ENCODE measurements at places on chromosomes 11 and 22.

GRCh38 chr11:78808923-78809322 lies 234.3 kb upstream of the NARS2 start:
- DNase-seq: no peak

DNA sequence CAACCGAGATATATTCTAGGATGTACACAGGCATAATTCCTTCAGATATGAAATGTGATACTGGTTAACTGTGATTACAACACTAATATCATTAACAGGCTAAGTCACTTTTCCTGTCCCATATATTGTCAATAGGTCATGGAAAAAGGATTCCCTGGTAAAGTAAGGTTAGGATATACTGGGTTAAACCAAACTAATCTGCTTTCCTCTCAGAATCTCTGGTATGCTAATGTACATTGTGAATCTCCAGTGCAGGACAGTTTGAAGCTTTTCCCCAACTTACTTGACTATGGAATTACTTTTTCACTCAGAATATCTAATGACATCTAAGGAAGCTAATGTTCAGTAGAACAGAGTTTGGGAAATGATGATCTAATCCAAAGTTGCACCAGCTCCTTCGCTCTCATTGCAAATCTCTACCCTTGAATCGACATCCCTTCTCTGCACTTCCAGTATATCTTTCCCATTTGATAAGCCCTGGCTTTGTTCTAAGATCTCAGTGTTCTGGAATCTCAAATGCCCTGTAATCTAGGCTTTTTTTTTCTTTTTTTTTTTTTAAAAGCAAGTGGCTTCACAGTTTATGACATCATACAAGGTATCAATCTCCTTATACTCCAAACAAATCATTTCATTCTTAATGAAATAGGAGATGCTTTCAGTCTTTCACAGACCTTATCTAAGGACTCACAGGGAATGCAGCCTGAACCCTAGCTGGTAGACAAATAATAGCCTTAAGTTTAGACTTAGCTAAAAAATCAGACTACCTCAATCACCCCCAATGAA lies 43.8 kb downstream of the COPB1 start:
- no peak for DNase-seq

DNA sequence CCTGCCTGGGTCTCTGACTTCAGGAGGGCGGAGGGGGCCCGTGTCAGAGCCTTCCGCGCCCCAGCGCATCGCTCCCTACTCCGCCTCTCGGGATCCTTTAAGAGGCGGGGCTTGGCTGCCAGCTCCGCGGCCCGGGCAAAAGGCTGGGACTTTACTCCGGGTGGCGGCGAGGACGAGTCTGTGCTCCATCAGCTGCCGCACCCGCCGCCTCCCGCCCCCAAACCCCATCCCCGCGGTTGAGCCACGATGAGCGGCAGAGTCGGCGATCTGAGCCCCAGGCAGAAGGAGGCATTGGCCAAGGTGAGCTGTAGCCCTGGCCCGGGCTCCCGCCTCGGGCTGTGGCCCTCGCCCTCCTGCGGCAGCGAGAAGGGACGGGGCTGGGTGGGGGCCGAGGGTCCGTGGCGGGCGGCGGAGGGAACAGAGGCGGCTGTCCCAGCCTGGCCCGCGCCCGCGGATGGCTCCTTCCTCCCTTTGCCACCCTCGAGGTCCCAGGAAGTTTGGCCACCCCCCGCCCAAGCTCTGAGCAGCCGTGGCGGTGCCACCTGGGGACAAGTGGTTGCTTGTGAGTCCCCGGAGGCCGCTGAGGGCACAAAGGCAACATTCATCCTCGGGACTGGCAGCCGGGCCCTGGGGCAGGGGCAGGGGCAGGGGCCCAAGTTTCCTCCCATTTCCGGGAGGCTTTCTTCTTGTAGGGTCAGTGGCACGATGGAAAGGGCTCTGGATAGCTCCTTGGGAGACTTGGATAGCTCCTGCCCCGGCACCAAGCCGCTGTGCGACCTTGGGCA lies at the start of gene SEC14L2:
SEC14L2 (plus strand) TSS at position 148 of the 785 bp plus-strand sequence; CDS start at position 247, 99 bp downstream.
- DNase-seq: peak; percentile 66

DNA sequence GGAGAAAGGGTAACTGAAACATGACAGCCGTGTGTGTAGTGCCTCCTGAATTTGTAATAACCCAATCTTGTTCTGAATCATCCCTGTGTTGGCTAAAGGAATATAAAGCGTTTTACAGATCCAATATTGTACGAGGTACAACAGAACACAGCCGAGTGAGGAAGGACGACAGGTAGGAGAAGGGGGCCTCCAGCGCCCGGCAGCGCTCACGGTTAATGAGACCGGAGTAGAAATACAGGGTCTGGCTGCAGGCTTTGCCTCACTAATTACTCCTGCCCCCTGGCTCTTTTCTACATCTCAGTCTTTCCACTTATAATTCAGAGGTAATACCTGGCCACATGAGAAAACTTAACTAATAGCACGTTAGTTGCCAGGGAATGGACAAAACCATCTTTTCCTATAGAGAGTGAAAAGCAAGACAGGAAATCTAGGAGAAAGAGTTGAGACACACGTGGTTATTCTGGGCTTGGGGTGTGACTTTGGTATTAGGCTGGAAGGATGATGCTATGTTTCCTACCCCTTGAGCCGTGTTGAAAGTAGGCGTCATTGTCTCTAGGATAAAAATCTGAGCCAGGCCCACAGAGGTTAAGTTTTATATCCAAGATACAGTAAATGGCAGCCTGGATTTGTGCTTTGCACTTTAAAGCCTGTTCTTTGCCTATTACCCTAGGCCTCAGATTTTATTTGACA lies 54.1 kb downstream of the GRIK4 start:
- no peak for DNase-seq

- no peak for DNase-seq
Observed at GRCh38 chr11:67407688-67408163, 3.8 kb downstream of the TBC1D10C start.

DNA sequence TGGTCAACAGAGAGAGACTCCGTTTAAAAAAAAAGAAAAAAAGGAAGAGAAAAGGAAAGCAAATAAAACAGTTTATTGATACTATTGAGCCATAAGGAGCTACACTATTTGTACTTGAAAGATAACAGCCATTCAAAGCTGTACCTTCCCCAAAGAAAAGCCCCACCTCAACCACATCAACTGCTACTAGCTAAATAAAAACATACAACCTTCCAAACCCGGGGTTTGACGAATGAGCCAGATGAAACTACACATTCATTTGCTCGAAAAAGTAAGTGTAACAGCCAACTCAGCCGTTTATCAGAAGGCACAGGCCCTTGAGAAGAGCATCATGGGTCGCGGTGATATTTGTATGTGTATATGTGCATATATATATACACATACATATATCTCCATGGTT lies 78.4 kb downstream of the SIK3 start:
- DNase-seq: no peak

DNA sequence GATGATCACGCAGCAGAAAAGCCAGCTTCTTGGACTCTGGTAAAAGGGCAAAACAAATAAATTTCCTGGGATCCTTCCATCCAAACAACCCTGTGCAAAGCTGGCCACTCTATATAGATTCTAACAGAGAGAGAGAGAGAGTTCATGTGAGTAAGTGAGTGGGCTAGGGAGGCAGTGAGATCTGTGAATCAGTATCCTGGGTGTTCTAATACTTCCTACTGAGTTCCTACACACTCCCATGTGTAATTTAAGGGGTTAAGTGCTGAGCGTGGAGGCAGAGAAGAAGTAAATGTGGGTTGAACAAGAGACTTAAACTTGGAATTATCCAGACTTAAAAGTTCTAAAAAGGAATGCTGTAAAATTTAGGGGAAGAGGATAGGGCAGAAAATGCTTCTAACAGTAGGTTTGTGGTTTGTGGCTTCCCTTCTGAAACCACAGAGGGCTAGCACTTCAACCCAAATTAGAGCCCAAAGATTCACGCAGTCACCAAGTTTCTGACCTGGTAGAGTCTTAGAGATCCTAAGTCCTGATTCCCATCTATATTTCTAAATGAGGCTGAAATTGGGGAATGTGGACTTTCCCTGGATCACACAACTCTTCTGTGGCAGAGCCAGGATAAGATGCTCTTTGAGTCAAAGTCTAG lies 413.9 kb downstream of the TENM4 start:
- DNase-seq: no peak

GRCh38 chr22:46116491-46116958 lies 33.8 kb upstream of the PPARA start:
- peak; percentile 85 for DNase-seq

DNA sequence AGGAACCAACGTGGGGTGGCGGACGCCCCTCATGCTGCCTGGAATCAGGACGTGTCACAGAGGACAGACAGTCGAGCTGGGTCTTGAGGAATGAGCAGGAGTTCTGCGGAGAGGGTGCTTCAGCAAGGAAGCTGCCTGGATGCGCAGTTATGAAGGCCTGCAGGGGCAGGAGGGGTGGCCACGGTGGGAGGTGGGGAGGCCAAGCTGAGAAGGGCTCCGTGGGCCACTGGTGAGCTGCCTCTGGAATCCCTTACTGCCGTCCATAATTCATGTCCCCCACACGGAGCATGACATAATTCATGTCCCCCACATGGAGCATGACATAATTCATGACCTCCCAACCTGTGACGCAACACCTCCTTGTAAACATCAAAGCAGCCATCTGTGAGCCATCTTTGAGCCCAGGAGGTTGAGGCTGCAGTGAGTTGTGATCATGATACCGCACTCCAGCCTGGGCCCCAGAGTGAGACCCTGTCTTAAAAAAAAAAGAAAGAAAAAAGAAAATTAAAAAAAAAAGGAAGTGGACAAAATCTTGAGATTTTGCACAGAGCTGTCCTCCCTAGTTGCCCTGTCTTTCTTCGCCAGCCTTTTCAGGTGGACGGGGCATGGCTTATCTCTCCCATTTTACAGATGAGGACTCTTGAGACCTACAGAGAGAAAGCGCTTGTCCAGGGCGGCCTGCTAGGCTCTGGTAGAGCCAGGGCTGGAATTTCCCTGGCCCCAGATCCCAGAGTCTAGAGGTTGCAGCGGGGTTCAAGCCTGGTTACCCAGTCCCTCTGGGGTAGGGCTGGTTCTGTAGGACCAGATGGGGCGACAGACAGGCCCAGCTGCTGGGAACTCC lies 24.3 kb upstream of the PICK1 start:
- no peak for DNase-seq

- DNase-seq: no peak
Observed at GRCh38 chr22:38314933-38315822, 2.1 kb downstream of the CSNK1E start.

DNA sequence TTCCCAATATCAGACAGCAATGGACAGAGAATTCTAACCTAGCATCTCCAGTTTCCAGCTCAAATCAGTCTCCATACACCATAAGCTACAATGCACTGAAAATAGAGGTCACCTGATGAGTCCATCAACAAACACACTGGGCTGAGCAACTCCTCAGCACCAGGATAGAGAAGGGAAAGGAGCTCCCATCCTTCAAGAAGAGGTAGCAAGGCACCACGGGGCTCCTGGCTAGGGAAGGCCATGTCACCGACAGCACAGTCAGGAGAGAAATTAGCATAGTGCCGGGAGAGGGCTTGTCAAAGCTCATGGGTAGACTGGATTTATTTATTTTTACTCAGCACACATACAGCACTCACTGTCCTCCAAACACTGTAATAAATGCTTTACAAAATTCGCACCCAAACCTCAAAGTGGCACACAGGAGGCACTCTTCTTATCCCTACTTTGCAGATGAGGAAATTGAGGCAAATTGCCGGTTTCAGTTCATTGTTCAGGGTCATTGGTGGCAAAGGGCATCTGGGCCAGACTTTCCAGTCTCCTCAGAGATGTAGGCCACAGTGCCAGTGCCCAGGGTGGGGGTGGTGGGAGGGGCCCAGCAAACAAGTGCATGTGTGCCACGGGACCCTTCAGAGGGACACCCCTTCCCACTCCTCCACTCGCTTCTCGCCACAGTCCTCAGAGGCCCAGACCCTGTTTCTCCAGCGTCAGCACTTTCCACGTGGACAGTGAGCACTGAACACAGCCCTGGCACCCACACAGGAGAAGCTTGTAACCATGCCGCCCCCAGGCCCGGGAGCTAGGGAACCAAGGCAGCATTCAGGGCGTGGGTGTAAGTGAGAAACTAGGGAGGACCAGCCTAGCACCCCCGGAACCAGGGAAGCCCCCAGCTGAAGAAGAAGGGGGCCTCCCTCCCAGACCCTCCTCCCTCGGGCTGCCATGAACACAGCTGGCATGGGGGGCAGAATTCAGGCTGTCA lies 1417.4 kb downstream of the TBC1D22A start:
- no peak for DNase-seq

DNA sequence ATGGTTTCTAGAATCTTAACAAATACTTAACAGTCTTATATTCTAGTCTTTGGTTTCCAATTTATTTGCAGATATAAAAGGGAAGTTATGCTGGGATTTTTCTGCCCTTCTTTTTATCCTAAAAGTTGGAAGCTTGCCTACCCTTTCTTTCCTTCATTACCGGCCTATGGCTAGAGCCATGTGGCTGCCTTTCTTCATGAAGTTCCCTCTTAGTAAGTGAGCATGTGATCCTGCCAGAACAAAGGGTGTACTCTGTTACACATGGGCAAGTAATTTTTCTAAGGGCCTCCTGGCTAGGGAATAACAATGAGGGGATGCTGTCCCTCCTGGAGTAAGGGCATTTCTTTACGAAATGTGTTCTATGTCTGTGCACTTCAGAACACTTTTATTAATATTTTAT lies 252.1 kb upstream of the PITPNB start:
- DNase-seq: no peak

DNA sequence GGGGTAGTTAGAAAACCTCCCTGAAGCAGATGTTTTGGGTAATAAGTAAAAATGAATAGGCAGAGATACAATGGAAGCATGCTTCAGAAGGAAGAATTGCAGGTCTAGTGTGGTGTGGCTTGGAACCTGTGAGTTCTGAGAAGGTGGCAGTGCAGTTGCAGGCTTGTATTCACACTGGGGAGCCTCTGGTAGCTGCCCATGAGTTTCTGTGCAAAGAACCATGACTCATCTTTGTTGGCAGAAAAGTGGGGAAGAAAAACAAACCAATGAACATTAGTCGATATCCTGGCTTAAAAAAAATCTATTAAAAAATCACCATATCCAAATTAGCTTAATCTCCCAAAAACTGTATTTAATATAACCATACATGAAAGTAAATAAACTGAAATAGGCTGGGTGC lies 232.6 kb downstream of the FAT3 start:
- DNase-seq: no peak

DNA sequence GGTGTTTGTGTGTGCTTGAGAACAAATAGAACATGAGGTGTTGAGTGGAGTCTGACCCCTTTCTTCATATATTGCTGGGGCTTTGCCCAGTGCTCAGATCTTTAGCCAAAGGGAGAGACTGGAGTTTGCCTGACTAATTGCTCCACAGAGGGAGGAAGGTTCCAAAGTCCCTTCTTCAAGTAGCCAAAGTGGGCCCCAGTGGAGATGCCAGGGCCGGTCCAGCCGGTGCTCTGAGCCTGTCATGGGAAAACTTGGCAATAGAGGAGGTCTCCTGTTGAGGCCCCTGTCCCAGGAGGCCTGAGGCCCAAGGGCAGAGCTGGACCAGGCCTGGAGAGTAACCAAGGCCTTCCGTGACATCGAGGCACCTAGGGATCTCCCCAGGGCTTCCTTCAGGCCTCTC lies 112.3 kb downstream of the DSCAML1 start:
- DNase-seq: no peak

DNA sequence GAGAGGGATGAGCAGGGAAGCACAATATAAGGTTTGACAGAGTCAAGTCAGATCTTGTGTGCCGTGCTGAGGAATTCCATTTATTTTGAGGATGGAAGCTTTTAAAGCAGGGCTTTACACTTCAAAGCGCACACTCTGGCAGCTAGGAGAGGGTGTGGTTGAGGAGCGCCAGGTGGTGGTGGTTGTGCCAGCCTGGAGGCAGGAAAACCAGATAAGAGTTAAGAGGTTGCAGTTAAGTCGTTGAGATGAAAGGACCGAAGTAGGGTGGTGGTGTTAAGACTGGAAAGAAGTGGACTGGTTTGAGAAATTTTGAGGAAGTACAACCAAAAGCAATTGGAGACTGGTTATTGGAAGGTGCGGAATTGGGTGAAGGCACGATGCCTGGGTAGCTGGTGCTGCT lies 231.6 kb upstream of the TBCEL start:
- no peak for DNase-seq
